AG04450 (cell line): ENCODE measurements at places on chromosomes 1 and 21.

- DNase-seq = peak; percentile 45
These were observed 73.8 kb downstream of the MTR start for GRCh38 chr1:236868625-236869467.

DNA sequence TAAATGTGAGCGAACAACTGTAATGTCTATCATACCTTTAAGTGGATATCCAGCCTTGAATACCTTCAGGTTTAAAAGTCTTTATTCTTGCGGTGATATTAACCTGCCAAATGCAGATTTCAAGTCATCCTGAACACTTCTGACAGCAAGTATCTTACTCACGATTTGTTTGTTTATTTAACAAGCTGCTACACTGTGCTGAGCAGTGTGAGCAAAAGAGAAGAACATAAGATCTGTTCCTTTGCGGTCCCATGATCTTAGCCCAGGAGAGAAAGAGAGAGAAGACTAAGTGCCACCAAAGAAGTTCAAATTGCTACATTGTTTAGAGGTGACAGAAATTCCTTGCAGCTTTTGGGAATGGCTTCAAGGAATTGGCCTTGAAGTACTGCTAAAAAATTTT lies 9.5 kb upstream of the IL24 start:
- DNase-seq = no peak

GRCh38 chr1:46798810-46799209 lies at the start of gene CYP4B1:
CYP4B1 (plus strand) TSS chr1:46799046; CDS start chr1:46799082, 36 bp downstream.
- DNase-seq = no peak

DNA sequence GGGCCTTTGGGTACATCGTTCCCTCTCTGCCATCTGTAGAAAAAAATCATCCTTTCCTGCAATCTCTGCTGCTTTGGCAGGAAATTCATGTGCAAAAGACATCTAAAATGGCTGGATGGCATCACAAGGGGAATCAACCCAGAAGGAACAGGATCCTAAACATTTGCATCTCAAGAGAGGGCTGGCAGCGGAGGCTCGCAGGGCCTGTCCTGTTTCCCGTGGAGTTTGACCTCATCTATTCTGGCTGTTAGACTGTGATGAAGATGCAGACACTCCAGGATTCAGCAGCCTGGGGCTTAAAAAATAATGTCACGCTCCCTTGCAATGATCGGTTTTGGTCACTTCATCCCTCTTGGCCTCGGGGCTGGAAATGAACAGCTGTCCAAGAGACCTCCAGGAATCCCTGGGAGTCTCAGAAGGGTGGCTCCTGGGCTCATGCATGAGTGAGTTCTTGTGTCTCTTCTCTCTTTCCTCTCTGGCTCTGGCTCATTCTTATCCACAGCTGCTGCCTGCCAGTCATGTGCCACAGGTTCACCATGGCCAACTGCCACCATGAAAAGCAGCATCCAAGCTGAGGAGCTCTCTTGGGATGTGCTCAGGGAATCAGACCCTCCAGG lies 16.1 kb upstream of the PCP4 start:
- DNase-seq = no peak

DNA sequence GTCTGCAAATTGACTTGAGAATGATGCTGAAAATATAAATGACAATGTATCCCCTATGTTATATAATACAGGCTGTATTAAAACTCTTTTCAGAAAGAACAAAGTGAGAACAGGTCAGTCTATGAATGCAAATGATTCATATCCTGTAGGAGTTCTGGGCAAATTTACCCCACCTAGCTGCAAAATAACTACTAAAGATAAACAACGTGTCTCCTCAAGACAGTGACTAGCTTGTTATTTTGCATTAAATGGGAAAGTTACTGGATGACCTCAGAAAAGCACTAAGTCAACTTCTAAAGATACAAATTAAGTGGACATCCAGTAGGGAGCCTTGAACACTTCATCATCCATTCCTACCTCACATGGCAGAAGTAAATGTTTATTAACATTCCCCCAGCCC lies 11.1 kb downstream of the RNF19B start:
- DNase-seq = no peak

- DNase-seq = no peak
These were observed 23.3 kb upstream of the RXRG start for GRCh38 chr1:165468253-165468652.
